ENCODE measurements at places on chromosomes 12 and 14.

GRCh38 chr12:79168687-79169086 lies 304.1 kb downstream of the SYT1 start:
- peak; percentile 24 for DNase-seq

GRCh38 chr12:115203701-115204100 lies 519.7 kb upstream of the TBX3 start:
- DNase-seq, result no peak

DNA sequence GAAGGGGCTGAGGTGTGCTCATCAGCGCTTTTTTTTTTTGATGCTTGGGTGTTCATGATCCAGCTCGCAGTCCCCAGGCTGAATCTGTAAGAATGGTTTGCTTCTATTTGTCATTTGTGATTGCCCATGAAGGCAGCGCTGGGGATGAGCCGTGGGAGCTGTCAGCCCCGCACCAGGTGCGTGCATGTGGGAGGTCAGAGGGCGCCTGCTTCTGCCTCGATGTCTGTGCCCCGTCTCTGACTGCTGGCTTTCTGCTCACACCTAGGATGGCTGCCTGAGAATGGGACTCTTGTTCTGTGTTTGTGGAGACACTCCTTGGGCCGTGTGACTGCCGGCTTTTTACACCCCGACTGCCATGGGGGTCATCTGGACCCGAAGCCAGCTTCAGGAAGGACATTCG lies 141.2 kb upstream of the RTL1 start:
- DNase-seq, result no peak

GRCh38 chr14:65566820-65567522 lies 154.4 kb downstream of the FUT8 start:
- no peak for DNase-seq

GRCh38 chr12:80912901-80913770 lies 24.6 kb downstream of the LIN7A start:
- no peak for DNase-seq

DNA sequence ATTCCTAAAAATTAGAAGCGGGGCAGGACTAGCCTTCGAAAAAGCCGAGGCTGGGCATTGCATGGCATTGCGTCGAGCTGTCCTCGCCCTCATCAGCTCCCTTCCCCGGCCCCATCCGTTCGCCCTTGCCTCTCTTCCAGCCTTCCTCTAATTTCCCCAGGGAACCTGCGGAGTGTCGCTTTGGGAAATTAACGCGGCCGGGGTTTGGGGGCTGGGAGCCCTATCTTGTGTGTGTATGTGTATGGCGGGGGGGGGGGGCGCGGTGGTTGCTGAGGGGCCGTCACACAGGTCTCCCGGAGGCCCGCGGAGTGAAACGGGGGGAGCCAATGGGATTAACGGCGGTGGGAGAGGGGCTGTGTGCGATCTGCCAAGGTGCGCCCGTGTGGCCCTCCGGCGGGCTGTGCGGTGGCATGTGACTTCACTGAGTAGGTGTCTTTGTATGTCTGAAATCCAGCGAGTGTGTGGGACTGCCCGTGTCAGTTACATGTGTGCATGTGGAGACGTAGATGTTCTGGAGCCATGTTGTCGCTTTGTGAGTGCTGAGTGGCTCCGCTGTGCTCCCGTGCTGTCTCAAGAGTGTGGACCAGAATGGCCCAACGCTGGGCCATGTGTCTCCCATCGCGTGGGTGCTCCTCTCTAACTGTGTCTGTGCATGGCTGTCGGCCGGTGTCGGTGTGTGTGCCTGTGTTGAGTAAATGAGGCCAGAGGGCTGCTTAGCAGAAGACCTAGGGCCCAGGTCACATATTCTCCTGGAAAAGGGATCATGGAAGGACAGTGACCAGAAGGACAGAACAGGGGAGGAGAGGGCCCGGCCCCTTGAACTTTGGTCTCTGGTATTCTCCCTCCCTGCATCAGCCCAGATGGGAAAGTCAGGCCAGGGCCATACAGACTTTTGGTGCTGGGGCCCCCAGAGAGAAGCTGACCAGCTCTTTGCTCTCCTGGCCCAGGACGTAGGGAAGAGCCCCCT lies 1.5 kb downstream of the PTMS start:
- peak; percentile 63 for DNase-seq

- no peak for DNase-seq
Observed at GRCh38 chr12:75917715-75918114, 113.9 kb downstream of the PHLDA1 start.

DNA sequence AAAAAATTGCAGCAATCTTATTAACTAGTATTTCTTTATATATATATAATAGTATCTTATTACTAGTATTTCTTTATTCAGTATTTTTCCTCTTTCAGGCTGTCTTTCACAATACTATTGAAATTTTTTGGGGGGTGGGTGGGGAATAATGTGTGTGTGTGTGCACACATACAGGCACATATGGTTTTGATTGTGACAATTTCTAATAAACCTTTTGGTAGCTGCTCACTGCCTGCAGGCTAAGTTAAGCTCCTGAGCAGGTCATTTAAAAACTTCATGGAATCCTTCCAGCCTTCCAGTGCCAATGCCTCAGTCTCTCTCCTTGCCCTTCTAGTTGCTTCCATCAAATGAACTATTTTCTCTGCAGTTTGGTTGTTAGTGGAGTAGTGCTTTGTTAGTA lies 490.1 kb downstream of the PCNX1 start:
- no peak for DNase-seq

- DNase-seq, result no peak
Observed at GRCh38 chr12:30874455-30875321, 51.9 kb upstream of the TSPAN11 start.

DNA sequence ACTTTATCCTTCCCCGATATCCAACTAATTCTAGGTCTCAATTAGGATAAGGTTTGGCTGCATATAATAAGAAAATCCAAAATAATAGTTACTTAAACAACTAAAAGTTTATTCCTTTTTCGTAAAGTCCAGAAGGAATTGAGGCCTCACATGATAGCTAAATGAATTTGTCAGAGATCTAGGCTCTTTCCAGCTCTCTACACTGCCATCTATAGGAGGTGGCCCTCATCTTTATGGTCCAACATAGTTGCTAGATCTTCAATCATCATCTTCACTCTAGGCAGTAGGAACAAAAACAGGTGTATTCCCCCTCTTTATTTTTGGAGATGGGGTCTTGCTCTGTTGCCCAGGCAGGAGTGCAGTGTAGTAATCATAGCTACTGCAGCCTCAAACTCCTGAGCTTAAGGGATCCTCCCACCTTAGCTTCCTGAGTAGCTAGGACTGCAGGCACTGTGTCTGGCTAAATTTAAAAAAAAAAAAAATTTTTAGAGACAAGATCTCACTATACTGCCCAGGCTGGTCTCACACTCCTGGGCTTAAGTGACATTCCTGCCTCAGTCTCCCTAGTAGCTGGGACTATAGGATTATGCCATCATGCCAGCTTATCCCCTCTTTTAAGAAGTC lies 46.5 kb upstream of the SAV1 start:
- DNase-seq, result peak; percentile 33

DNA sequence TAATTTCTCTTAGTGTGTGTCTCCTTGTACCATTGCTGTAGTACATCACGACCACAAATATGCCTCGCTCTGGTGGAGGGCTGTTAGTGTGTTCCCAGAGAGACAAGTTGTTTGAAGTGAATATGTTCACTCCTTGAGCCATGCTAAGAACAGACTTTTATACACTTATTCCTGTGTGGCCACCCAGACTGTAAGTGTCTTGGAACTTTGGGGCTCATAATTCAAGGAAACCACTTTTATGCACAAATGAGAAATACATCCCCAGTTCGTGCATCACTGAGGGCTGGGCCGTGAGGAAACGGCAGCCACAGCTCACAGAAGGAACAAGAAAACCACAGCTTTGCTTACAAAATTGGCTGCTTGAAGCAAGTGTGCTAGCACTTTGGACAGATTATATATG lies 362.2 kb upstream of the DDHD1 start:
- DNase-seq, result peak; percentile 35

DNA sequence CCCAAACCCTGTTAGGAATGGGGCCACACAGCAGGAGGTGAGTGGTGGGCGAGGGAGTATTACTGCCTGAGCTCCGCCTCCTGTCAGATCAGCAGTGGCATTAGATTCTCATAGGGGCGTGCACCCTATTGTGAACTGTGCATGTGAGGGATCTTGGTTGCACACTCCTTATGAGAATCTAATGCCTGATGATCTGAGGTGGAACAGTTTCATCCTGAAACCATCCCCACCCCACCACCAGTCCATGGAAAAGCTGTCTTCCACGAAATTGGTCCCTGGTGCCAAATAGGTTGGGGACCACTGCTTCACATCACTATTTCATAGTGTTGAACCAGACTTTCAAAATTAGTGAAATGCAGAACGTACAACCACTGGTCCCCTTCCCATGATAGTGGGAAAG lies 57.9 kb upstream of the BICD1 start:
- DNase-seq, result no peak

- no peak for DNase-seq
Observed at GRCh38 chr14:61839507-61839906, 77.3 kb downstream of the SNAPC1 start.

DNA sequence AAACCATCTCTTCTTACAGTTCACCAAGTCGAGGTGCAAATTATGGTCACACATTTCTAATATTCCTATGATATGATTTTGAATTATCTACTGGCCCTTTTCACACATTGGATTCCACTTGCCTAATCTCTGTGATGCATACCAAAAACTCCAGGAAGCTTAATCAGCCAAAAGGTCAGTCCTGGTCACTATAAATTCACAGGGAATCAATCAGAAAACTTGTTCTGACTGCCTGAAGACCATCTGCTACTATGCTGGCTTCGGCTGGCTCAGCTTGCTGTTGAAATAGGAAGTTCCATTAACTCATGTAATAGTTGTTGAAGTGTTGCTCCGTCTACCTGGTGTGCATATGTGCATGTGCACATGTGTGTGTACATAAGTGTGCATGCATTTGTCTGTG lies 142.8 kb upstream of the FLRT2 start:
- no peak for DNase-seq

GRCh38 chr12:83161456-83161855 lies 474.8 kb downstream of the TMTC2 start:
- DNase-seq, result no peak

- DNase-seq, result no peak
Observed at GRCh38 chr12:93011100-93011499, 82.0 kb upstream of the EEA1 start.

- no peak for DNase-seq
Observed at GRCh38 chr12:11897923-11898322, 172.8 kb upstream of the BCL2L14 start.

- DNase-seq, result no peak
Observed at GRCh38 chr12:65324551-65324950, 46.1 kb downstream of the MSRB3 start.

DNA sequence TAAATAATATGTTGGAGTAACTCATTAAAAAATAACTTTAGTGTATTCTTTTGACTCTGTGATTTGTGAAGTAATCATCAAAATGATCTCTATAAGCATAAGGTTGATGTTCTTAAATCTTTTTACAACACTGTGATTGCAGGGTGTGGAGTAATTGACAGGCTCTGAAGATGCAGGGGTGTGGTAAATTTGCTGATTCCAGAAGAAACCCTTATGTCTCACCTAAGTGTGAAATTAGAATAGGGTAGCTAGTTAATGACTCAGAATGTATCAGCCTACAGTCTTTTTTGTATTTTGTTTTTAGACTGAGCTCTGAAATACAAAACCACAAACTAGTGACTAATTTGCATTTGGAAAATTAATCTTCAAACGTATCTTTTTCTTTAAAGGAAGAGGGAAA lies 5.9 kb downstream of the PRPF39 start:
- DNase-seq, result no peak

- DNase-seq, result peak; percentile 79
Observed at GRCh38 chr12:2183556-2184541, 131.1 kb downstream of the CACNA1C start.

DNA sequence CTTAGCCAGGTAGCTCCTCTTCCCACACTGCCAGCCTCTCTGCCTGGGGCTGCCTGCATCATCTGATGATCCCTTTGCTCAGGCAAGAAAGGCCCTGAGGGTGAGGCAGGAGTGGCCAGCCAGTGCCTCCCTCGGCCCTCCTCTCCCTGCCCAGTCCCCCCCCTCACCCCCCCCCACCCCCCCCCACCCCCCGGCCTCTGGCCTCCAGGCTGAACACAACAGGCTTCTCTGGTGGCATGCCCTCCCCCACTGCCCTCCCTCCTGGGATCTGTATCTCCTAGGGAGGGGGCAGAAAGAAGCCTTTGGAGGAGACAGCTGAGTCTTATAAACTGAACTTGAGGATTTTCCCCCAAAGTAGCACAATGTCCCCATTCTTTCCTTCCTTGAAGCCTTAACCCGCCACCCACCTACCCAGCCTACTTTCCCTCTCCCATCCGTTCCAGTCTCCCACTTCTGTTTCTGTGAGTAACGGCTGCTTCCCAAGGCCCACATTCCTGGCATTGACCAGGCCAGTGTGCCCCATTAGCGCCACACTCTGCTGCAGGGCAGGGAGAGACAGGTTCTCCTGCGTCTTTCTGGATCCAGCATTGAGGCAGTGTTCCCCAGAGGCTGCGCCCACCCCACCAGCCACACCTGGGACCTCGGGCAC lies 82.1 kb downstream of the B4GALNT3 start:
- DNase-seq, result no peak

GRCh38 chr12:113469224-113469948 lies 2.3 kb downstream of the LHX5 start:
- no peak for DNase-seq

All from mesenchymal stem cell (in vitro differentiated cells and primary cell).